ENCODE measurements at places on chromosomes 1 and 21.

DNA sequence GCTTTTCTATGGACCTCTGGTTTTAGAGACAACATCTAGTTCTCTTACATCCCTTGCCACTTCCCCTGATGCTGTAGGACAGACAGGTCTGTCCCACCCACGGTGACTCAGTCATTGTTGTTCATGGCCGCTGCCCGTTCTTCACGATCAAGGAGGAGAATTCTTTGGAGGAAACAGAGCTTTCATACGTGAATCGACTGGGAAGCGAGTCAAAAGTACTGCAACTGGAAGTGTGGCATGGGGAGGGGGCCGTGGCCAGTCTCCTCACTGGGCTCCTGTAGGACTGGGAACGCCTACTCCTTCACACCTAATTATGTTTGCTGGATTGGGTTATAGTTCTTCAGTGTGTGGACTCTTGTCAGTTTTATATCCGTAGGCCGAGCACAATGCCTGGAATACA is 4.4 kb upstream of the SLC37A1 start:
- DNase-seq = no peak

GRCh38 chr1:48530727-48531351 is 58.8 kb upstream of the SPATA6 start:
- DNase-seq = no peak

DNA sequence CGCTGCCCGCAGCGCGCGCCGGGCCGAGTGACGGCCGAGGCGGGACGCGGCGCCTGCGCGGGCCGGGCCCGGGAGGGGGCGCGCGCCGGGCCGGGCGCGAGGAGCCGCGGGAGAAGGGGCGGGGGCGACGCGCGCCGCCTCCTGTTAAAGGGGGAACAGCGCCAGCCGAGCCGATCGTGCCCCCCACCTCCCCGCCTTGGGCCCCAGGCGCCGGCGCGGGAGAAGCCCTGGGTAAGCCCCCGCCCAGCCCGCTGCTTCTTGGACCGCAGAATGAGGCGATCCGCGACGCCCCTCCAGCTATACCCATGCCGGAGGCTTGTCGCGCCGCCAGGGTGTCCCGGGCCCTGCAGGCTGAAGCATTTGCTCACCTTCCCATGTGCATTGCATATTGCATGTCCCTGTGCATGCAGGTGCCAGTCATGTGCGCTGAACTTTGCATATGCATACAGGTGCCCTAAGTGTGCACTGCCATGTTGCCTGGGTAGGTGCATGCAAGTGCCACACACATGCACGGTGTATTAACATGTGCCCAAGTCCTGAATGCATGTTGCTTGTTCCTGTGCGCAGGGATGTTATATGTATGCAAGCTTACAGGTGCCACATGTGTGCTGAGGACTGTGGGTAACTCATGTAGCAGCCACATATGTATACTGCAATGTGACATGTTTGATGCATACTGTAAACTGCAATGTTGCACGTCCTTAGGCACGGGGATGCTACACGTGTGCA is at the start of gene ADGRB2:
TSS of gene ADGRB2 (minus strand) at position 29 of the 729 bp plus-strand sequence. CDS start 7,119 bp downstream, outside the sequence.
- no peak for DNase-seq

GRCh38 chr1:174999936-175000696 is at the start of gene CACYBP:
TSS of gene CACYBP (plus strand) at chr1:174999947. CDS start at chr1:175000181, 234 bp downstream.
- no peak for DNase-seq

GRCh38 chr1:76938304-76938703 is 71.0 kb downstream of the ST6GALNAC5 start:
- DNase-seq = no peak

Data from stimulated activated CD8-positive, alpha-beta memory T cell treated with anti-CD3 and anti-CD28 coated beads, Interleukin-12 subunit alpha, Interleukin-12 subunit beta, amount 100 ng/mL, for 1 hour (primary cell).